Activated B cell treated with CpG ODN at 0.5 μM for 24 hours (primary cell): ENCODE measurements at places on chromosomes 11 and 22.

- H3K27ac ChIP-seq, result no peak overlapping the region
- no peaks in the 10 kb centered on the region for H3K4me1 ChIP-seq
- no peaks in the 10 kb centered on the region for H3K27me3 ChIP-seq
- no peak overlapping the region for H3K4me3 ChIP-seq
- no peaks in the 10 kb centered on the region for H3K36me3 ChIP-seq
- no peak for DNase-seq
Observed at GRCh38 chr11:10181811-10182210, 112.2 kb downstream of the SBF2 start.

DNA sequence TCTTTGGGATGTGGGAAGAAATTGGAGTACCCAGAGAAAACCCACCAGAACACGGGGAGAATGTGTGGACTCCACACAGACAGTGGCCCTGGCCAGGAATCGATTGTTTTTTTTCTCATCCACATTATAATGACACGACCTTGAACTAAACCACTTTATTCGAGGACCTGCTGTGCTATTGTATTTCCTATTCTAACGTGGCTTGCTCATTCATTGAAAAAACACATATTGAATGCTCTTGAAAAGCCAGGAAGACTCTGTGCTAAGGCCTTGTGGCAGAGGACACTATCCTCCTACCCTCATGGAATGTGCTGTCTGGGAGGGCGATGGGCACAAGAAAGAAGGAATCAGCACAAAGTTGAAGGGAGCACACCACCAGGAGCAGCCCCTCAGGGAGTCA is 9.1 kb upstream of the SREBF2 start:
- no peak overlapping the region for H3K27ac ChIP-seq
- DNase-seq, result no peak
- H3K4me1 ChIP-seq, result peaks cover 8% of the 10 kb centered on the region
- no peak overlapping the region for H3K4me3 ChIP-seq

- peaks cover 28% of the 10 kb centered on the region for H3K27me3 ChIP-seq
- H3K36me3 ChIP-seq, result no peaks in the 10 kb centered on the region
- H3K4me3 ChIP-seq, result no peak overlapping the region
- DNase-seq, result no peak
- peaks cover 7% of the 10 kb centered on the region for H3K4me1 ChIP-seq
Observed at GRCh38 chr22:26359156-26359555, 69.9 kb upstream of the ASPHD2 start.

DNA sequence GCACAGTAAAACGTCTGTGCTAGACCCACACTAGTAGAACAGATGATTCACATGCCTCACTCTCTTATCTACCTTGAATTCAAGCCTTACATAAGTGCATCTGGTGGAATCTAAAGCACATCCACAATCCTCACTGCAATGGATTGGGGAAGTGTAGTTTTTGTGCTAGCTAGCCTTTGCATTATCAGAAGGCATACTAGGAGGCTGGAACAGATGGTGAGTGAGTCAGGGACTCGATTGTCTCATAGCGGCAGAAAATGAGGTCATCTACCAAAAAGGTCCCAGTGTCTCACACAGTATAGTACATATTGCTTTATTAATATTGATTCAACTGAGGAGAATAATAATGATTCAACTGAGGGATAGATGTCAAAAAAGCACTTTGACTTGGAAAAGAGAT is 9.3 kb downstream of the MSANTD4 start:
- H3K27me3 ChIP-seq, result no peaks in the 10 kb centered on the region
- DNase-seq, result no peak
- no peak overlapping the region for H3K27ac ChIP-seq
- no peak overlapping the region for H3K4me3 ChIP-seq
- peaks cover 15% of the 10 kb centered on the region for H3K4me1 ChIP-seq

DNA sequence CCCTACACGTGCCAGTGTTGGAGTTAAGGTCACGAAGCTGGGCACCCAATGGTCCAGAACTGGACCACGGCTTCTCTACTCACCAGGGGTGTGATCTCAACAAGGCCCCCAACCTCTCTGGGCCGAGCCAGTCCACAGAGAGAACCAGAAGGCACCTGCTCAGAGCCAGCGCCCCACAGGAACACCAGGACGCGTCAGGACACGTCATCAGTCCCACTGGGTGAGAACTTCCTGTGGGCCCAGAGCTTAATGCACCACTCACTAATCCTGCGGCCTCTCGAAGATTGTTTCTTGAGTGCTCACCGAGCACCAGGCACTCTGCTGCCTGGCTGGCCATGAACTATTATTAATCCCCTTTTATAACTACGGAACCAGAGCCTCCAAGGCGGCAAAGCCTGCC is 10.1 kb downstream of the PHF21B start:
- no peak overlapping the region for H3K27ac ChIP-seq
- peaks cover 26% of the 10 kb centered on the region for H3K27me3 ChIP-seq
- no peak for DNase-seq
- no peak overlapping the region for H3K4me3 ChIP-seq
- H3K4me1 ChIP-seq, result no peaks in the 10 kb centered on the region

- no peaks in the 10 kb centered on the region for H3K27me3 ChIP-seq
- H3K36me3 ChIP-seq, result no peaks in the 10 kb centered on the region
- no peak overlapping the region for H3K27ac ChIP-seq
- DNase-seq, result no peak
Observed at GRCh38 chr11:15907806-15908205, 448.5 kb downstream of the SOX6 start.

DNA sequence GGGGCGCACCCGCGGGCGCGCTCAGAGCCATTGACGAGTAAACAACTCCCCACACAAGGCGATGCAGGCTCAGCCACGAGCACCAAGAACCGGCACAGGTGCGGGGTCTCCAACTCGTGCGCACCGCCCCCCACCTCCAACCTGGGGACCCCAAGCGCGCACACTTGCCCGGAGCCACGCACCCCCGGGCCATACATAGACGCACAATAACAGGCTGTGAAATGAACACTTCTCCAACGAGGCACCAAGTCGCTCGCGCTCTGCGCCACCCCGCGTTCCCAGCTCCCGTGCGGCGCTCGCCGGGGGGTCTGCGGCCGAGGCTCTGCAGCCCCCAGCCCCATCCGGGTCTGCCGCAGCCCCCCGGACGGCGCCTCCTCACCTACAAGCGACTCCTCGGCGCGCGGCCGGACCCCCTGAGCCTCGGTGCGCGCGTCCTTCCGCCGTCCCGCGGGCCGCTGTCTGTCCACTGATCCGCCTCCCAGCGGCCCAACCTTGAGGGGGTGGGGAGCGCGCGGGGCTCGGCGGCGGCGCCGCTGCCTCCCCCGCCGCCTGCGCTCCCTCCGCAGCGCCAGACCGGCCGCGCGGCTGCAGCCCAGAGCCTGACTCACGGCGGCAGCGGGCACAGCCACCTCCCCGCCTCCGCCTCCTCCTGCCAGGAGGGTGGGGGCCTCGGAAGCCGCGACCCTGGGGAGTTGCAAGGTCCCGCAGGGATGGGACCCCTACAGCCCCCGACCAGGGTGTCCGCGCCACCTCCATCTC is 1.6 kb downstream of the IFITM10 start:
- peaks cover 4% of the 10 kb centered on the region for H3K36me3 ChIP-seq
- peaks cover 8% of the 10 kb centered on the region for H3K4me1 ChIP-seq
- H3K4me3 ChIP-seq, result no peak overlapping the region
- no peak for DNase-seq
- peaks cover 15% of the 10 kb centered on the region for H3K27me3 ChIP-seq

DNA sequence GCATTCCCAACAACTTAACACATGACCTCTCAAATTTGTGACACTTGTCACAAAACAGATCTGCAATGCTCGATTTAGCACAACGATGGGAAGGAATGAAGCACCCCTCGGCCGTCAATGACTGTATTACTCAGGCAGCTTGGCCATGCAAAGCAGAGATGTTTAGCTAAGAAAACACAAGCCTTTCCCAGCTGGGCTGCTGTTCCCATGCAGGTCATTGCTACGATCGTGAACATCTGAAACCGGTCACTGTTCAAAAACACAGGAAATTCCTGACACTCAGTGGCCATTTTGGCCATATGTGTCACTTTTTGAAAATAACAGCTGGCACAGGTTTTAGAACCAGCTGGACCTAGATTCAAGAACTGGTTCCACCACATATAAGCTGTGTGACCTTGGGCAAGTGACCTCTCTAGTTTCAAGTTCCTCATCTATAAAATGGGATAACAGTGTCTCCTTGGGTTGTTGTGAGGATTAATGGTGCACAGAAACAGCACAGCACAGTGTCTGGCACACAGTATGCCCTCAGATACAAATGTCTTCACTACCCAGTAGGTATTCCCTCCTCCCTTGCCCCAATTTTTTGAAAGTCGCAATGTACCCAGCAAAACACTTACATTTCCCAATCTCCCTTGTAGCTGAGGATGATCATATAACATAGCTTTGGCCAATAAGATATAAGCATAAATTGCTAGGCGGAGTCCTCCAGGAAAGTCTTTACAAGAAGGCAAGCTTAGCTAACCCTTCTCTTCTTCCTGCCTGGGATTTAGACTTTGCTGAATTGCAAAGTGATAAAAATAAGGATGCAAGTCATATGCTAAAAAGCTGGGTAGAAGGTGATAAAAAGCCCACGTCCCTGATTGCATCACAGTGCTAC is 93.1 kb downstream of the C11orf58 start:
- no peaks in the 10 kb centered on the region for H3K27me3 ChIP-seq
- H3K4me3 ChIP-seq, result no peak overlapping the region
- H3K36me3 ChIP-seq, result no peaks in the 10 kb centered on the region
- DNase-seq, result no peak
- H3K4me1 ChIP-seq, result no peaks in the 10 kb centered on the region
- no peak overlapping the region for H3K27ac ChIP-seq

GRCh38 chr11:12606597-12606996 is 67.6 kb upstream of the TEAD1 start:
- H3K36me3 ChIP-seq, result no peaks in the 10 kb centered on the region
- H3K4me1 ChIP-seq, result no peaks in the 10 kb centered on the region
- no peak overlapping the region for H3K27ac ChIP-seq
- H3K4me3 ChIP-seq, result no peak overlapping the region

DNA sequence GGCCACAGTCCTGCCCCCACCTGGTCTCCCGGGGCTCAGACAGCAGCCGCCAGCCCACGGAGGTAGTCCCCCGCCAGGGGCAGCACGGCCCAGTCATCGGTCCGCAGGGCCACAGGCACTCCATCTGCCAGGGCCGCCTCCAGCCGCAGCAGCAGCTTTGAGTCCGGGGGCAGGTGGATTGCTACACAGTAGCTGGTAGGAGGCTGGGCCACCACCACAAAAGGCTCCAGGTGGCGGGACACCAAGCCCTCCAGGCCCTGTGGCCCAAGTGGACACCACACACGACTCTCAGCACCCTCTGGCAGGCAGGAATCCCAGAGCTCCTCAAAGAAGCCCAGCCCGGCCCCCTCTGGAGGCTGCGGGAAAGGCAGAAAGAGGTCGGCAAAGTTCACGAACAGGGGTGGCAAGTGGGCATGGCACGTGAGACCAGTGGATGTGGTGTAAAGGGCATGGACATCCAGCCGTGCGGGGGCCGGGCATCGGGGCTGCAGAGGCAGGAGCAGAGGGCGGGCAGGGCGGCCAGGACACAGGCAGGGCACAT is 2.9 kb downstream of the AP5B1 start:
- no peak overlapping the region for H3K27ac ChIP-seq
- no peak overlapping the region for H3K4me3 ChIP-seq

DNA sequence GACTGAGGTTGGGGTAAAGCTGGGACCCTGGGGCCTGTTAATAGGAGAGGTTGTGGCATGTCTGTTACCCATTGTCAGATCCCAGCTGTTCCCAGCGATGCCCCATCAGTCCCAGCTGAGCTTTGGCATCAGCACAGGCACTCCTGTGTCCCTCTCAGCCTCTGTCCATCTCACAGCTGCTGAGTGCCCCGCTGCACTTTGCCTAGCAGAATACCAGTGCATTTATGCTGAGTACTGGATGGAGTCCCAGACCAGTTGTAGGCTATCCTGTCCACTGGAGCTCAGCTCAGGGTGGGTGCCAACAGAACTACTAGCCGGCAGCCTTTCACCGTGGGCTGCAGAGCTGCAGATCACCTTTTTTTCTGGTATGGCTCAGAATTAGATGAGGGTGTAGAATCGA is 9.9 kb downstream of the FXYD6 start:
- H3K4me3 ChIP-seq, result no peak overlapping the region
- H3K27ac ChIP-seq, result no peak overlapping the region
- no peaks in the 10 kb centered on the region for H3K36me3 ChIP-seq
- H3K27me3 ChIP-seq, result peaks cover 20% of the 10 kb centered on the region
- no peak for DNase-seq

GRCh38 chr22:27154717-27155116 is 497.3 kb downstream of the MIAT start:
- no peak for DNase-seq
- no peak overlapping the region for H3K4me3 ChIP-seq
- no peaks in the 10 kb centered on the region for H3K36me3 ChIP-seq
- peaks cover 15% of the 10 kb centered on the region for H3K27me3 ChIP-seq
- no peak overlapping the region for H3K27ac ChIP-seq

GRCh38 chr11:122344215-122344614 is 228.2 kb upstream of the BLID start:
- H3K4me3 ChIP-seq, result no peak overlapping the region
- H3K36me3 ChIP-seq, result no peaks in the 10 kb centered on the region
- DNase-seq, result no peak
- no peak overlapping the region for H3K27ac ChIP-seq

GRCh38 chr11:127919206-127920000 is 668.0 kb downstream of the ETS1 start:
- H3K36me3 ChIP-seq, result no peaks in the 10 kb centered on the region
- DNase-seq, result no peak
- no peak overlapping the region for H3K27ac ChIP-seq
- no peaks in the 10 kb centered on the region for H3K4me1 ChIP-seq

DNA sequence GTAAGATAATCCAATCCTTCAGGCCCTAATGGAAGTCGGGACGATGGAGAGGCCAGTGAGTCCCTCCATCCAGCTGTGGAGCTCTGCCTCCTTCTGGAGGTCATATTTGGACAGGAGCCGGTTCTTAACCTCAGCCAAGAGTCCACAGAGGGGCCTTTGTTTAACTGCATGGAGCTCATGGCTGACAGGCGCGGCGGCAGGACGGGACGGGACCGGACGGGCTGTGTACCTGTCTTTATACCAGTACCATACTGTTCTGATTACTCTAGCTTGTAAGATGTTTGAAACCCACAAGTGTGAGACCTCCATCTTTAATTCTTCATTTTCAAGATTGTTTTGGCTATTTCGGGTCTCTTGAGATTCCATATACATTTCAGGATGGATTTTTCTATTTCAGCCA is 20.2 kb upstream of the SPATA19 start:
- H3K4me3 ChIP-seq, result no peak overlapping the region
- no peak for DNase-seq
- peaks cover 1% of the 10 kb centered on the region for H3K27me3 ChIP-seq
- H3K4me1 ChIP-seq, result no peaks in the 10 kb centered on the region

DNA sequence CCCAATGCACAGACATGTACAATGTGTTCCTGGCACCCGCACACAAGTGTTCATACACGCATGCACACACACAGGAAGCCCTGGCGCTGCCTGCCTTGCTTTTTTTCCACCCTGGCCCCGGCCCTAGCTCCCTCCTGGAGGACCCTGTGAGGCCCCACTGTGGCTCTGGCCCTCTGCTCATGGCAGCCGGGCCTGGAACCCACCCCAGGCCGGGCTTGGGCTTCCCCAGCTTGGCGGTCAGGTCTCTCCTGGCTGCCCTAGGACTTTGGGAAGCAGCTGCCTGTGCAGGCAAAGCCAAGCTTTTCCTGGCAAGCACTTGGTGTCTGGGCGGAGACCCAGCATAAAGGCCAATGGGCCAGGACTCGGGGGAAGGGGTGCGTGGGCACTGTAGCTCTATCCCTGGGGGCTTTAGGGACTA is 30.5 kb downstream of the CD82 start:
- H3K27ac ChIP-seq, result peak overlapping the region; percentile 94
- H3K4me1 ChIP-seq, result peaks cover 95% of the 10 kb centered on the region
- peaks cover 79% of the 10 kb centered on the region for H3K36me3 ChIP-seq
- H3K4me3 ChIP-seq, result peak overlapping the region; percentile 82

GRCh38 chr22:34866495-34867131 is 199.3 kb upstream of the ISX start:
- H3K4me1 ChIP-seq, result no peaks in the 10 kb centered on the region
- no peaks in the 10 kb centered on the region for H3K36me3 ChIP-seq
- no peak overlapping the region for H3K4me3 ChIP-seq
- no peak for DNase-seq
